C1 segment of cervical spinal cord (tissue), 14 donors: ENCODE measurements at places on chromosomes 13 and 19.
A peak's percentile ranks its signal among the peaks of the same experiment; 100 is the strongest.

- DNase-seq, result no peak
Measured at GRCh38 chr13:76164290-76164689, 528.2 kb downstream of the LMO7 start.

DNA sequence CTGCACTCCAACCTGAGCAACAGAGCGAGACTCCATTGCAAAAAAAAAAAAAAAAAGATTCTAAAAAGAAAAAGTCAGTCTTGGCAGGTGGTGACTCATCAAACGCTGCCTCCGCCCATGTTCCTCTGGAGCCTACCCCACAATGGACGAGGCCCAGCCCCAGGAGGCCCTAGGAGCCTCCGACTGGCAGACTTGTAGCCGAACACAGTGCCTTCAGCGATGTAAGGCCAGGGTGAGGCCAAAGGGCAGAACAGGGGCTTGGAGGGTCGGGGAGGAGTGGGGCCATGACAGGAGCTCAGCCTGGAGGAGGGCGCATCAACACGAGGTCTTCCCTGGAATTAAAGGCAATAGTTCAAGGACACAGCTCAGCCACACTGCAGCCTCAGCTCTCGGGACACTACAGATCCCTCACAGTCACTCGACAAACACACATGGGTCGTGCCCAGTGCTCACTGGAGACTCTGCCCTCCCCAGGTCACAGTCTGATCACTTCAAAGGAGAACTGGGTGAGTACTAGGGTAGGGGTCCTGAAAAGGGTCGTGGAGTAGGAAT is 5.1 kb downstream of the USE1 start:
- DNase-seq, result no peak

- no peak for DNase-seq
Measured at GRCh38 chr19:18119717-18120105, 22.1 kb downstream of the MAST3 start.

DNA sequence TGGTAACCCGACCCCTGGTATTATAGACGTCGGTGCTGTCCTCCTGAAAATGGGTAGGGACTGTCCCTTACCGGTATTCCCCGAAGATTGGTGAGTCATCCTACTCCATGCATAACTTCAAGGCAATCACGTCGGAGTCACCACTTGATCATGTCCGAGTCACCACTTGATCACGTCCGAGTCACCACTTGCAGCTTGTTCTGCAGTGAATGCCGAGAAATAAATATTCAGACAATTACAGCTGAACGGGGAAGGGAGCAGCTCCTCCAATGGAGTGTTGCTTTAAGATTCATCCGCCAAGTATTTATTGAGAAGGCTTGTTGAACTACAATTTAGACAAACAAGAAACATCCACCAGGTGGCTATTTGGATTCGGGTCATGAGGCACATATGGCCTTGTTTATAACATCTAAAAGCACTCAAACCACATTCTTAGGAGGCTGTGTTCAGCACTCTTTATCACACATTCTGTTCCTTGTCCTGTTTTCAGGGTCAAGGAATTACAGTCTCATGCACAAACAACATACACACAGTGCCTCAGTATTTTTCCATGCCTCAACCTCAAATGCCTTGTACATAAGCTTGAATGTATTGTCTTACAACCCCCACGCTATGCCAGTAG is 43.1 kb downstream of the ZNF726 start:
- no peak for DNase-seq

DNA sequence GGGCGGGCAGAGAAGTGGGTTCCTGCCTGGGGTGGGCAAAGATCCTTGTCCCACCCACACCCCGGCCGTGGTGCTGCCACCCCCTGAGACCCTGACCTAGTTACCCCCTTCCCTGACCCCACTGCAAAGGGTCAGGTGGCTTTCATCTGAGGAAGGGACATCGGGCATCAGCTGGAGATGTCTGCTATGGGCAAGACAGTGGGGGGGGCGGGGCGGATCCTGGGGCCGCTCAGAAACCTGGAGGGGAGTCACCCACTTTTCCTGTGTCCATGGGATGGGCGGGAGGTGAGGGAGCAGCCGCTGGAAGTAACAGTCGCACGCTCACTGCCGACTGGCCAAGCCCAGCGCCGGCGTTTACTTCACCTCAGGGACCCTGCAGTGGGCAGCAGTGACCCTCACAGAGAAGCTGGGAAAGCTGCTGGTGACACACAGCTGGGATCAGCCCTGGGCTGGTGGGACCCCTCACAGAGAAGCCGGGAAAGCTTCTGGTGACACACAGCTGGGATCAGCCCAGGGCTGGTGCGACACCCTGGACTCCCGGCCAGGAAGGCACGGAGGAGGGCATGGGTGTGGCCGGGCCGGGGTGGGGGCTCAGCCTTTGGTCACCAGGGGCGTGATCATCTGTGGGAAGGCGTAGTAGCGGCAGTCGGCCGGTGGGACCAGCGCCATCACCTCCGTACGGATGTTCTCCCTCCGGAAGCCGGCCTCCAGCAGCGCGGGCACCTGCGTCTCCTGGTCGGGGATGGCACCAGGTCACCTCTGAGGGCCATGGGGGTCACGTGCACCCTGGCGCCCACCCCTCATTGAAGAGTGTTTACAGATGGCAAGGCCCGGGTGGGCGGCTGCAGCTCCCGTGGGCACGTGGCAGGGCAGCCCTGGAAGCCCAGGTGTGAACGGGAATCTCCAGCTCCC is 4.3 kb downstream of the GAMT start:
- no peak for DNase-seq

- DNase-seq, result no peak
Measured at GRCh38 chr19:54178581-54179261, 5.8 kb upstream of the TMC4 start.

- DNase-seq, result no peak
Measured at GRCh38 chr19:51139299-51140014, 2.6 kb upstream of the SIGLEC7 start.

- DNase-seq, result no peak
Measured at GRCh38 chr19:33689138-33689746, 67.5 kb downstream of the CHST8 start.

DNA sequence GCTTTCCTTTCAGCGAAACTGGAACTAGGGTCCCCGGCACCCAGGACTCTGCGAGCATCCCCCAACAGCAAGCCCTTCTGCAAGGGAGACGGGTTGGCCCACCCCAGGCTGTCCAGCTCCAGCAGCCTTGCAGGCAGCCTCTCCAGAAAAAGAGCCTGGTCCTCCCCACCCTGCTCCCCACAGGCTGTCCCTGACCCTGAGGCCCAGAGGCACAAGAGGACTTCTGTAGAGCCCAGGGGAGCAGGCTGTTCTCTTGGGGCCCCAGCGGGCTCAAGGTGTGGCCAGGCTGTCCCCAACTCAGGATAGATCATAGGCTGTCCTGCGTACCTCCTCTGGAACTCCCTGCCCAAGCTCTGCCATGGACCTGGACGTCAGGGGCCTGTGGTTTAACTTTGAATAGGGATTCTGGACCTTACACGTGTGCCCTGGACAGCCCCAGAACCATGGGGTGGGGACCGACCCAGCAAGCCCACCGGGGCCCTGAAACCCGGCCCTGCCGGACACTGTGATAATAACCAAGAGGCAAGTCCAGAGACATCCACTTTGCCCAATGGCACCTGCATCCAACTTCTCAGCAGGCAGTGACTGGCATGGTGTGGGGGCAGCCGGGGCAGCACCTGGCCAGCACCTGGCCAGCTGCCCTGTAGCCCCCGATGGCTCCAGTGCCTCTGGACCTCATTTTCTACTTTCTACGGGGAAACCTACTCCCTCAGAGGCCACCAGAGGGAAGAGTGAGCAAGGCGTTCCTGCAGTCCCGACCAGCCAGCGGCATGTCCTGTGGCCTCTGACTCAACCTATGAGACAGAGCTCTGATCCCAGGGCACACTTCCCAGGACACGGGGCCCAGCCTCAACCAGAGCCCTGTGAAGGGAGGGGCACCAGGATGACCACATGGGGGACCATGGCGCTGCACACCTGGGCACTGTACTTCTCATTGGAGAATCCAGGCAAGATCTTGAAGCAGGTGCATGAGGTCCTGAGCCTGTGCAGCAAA is 50.9 kb upstream of the TPM4 start:
- DNase-seq, result no peak

- no peak for DNase-seq
Measured at GRCh38 chr13:31032528-31033113, 100.2 kb downstream of the TEX26 start.

GRCh38 chr13:20840568-20840967 is 62.0 kb downstream of the XPO4 start:
- DNase-seq, result no peak

- no peak for DNase-seq
Measured at GRCh38 chr13:44648392-44649103, 72.4 kb upstream of the TSC22D1 start.

GRCh38 chr19:23946569-23946968 is 31.9 kb downstream of the ZNF726 start:
- no peak for DNase-seq

- DNase-seq, result no peak
Measured at GRCh38 chr13:80527400-80527799, 186.5 kb upstream of the SPRY2 start.

GRCh38 chr19:10521461-10522171 is 4.4 kb upstream of the S1PR5 start:
- DNase-seq, result no peak

- DNase-seq, result no peak
Measured at GRCh38 chr13:21549633-21550032, 54.3 kb downstream of the MICU2 start.

- DNase-seq, result no peak
Measured at GRCh38 chr13:39916330-39916729, 260.9 kb downstream of the COG6 start.

DNA sequence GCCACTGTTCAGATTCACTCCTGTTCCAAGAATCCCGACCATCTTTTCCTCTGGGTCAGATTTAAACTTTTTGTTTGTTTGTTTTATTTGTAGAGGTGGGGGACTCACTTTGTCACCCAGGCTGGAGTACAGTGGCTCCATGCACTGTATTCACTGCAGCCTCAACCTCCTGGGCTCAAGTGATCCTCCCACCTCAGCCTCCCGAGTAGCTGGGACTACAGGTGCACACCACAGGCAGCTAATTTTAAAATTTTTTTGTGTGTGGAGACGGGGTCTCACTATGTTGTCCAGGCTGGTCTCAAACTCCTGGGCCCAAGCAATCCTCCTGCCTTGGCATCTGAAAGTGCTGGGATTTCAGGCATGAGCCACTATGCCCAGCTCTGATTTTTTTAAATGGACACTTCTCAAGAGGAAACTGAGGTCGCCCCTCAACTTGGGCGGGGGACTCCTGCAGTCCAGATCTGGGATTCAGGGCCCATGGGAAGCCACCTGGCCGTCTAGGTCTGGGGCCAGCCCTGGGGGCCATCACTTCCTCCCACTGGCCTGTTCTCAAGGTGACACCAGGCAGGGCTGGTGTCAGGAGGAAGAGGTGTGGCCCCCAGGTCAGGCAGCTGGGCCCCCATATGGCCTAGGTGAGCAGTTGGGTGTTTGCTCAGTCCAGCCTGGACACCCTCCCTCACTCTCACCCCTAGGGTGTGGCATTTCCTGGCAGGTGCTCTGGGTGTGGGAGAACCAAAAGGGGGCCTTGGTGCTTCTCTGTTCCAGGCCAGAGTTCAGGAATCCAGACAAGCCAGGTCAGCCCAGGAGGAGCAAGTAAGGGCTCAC is 1.3 kb downstream of the B3GNT3 start:
- no peak for DNase-seq

DNA sequence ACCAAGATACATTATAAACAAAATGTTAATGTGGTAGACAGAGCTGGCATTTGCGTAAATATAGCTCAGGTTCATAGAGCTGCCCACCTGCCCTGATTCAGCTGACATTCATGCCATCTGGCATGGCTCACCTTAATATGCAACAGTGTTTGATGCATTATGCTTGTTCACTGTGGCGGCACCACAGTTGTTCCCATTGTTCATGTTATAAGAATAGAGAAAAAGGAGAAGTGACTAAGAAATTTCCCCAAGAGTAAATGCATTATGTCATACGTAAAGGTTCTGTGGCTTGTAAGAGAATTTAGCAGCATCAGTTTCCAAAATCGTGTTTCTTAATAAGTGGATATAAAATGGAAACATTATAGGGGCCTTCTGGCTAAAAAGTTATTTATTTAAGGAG is 4.5 kb downstream of the CCNA1 start:
- no peak for DNase-seq

GRCh38 chr13:48000559-48001113 is 437 bp downstream of the SUCLA2 start:
- DNase-seq, result no peak

DNA sequence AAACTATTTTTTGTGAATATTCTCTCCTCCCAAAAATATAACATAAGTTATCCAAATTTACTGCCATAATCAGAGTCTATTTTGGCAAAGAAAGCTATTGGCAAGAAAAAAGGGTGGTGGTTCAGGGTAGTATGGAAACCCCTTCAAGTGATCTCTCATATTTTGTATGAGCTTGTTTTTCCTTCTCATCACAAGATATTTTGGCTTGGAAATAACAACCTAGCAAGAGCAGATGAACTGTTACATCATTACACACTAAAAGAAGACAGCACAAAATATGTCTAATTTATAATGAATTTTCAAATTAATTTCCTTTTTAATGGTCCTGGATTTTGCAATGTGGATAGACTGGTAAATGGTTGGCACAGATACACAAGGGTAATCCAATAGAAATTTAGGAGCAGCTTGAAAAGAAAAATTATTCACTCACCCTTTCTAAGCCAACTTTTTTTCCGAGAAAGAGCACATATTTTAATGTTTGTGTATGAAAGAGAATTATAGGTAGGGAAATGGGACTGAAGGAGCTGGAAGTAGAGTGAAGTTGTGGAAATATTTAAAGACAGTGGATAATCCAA is 225.1 kb downstream of the EFNB2 start:
- DNase-seq, result no peak

- no peak for DNase-seq
Measured at GRCh38 chr13:40152922-40153321, 497.5 kb downstream of the COG6 start.

- peak; percentile 66 for DNase-seq
Measured at GRCh38 chr19:51904331-51905165, at the start of gene ZNF649. Gene ZNF649, minus strand, starts transcription at chr19:51905017. Its CDS starts 4,910 bp downstream, at chr19:51900107.

DNA sequence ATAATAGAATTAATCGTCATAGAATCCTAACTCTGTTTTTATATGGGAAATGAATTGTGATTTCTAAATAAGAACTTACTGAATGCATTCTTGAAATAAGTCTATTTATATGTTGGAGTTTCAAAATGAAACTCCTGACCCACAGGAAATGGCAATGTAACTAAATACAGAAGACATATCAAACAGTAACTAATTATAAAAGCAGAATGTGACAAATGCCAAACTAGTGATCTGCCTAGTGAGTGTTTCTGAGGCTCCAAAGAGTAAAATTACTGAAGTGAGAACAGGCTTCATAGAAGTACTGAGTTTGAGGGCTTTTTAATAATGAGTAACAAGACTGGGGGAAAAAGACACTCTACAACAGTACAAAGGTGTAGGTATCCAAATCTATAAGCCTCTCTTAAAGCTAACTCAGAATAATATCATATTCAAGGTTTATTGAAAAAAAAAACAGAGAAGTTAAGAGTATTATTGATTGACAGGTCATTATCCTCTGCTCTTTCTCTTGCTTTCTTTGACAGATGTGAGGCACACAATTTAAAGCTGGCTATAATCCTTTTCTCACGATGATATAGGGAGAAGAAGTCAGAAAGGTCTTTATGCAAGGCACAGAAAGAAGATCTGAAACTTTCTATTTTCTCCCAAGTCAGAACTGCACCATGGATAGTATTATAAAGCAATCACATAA is 17.4 kb upstream of the ATXN8OS start:
- no peak for DNase-seq
